ENCODE measurements at places on chromosomes 11 and 22.

DNA sequence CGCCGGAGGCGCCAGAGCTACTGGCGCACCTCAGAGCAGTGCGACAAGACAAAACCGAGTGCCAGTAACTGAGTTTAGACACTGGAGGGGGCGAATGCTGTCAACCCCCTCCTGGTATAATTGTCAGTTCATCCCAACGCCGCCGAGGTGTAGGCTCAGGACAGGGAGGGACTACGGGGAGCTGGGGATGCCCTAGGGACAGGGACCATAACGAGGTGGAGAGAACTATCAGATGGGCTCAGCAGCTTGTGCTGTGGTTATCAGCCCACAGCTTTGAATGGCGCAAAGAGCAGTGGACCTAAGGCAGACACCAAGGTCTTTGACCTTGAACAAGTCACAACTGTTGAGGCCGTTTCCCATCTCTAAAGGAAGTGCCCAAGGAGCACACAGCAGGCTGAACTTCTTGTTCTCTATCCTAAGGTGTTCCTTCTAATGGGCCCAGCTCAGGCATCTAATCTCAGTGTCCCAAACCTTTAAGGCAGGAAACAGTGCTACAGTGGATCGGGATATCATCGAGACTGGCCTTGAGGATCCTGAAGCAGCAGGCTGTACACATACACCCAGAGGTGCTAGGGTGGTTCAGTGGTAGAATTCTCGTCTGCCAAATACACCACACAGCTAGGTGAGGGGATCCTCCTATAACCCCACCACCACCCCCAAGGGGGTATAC, 958 bp upstream of the TUT1 start:
- no peak for DNase-seq

GRCh38 chr11:60069450-60069849, 13.0 kb downstream of the MS4A3 start:
- DNase-seq, result no peak

- DNase-seq, result no peak
Measured at GRCh38 chr11:62461740-62462507, 43.1 kb downstream of the SCGB1A1 start.

GRCh38 chr11:6655020-6655789, 404 bp downstream of the DCHS1 start:
- DNase-seq, result no peak

DNA sequence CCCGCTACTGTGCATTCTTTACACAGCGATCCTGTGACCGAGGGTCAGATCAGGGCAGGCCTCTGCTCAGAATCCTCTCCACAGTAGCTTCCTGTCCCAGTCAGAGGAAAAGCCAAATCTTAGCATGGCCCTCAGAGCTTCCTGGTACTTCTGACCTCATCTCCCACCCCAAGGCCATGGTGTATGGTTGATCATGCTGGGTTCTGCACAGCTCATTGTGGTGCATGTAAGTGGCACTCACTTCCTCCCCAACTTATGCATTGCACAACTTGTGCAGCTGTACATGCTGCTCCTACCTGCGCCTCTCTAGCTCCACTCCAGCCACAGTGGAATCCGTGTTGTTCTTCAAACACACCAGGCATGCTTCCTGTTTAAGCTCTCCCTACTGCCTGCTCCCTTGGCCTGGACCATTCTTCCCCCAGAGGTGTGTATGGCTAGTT, 20.3 kb downstream of the BMAL1 start:
- peak; percentile 41 for DNase-seq

- no peak for DNase-seq
Measured at GRCh38 chr11:74605403-74605802, 13.0 kb downstream of the POLD3 start.

DNA sequence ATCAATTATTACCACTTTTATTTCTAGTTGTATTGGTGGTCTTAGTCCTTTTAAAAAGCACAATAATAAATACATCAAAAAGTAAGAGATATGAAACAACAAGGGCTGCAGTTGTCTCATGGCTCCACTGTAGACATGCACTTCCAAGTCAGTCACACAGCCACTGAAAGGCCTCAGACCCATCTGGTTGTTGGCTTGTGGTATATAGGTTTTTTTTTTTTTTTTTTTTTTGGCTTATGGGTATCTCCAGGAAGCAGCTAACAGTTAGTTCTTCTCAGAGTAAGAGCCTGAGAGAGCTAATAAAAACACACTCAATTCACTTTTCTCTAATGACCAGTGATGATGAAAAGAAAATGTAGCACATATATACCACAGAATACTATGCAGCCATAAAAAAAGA, 6.0 kb upstream of the OR52E6 start:
- DNase-seq, result no peak

GRCh38 chr11:31652528-31652927, 143.0 kb downstream of the ELP4 start:
- DNase-seq, result no peak

DNA sequence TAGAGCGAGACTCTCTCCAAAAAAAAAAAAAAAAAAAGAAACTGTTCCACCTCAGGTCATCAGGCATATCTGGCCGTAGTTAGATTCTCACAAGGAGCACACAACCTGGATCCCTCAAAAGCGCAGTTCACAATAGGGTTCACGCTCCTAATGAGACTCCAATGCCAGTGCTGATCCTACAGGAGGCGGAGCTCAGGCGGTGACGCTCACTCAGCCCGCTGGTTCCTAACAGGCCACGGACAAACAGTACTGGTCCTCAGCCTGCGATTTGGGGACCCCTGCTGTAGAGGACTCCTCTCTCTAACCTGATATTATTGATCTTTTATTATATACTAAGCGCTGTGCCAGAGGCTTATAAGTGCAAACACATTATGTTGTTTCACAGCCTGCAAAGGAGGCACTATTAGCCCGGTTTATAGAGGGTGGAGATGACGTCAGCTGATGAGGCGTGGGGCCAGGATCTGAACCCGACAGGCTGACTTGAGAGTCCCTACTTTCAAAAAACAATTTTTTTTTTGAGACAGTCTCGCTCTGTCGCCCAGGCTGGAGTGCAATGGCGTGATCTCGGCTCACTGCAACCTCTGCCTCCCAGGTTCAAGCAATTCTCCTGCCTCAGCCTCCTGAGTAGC, 4.9 kb upstream of the MAFF start:
- peak; percentile 56 for DNase-seq

- DNase-seq, result no peak
Measured at GRCh38 chr11:44760917-44761550, 34.3 kb downstream of the TSPAN18 start.

GRCh38 chr22:21026783-21027692, 5.3 kb downstream of the SLC7A4 start:
- peak; percentile 53 for DNase-seq

DNA sequence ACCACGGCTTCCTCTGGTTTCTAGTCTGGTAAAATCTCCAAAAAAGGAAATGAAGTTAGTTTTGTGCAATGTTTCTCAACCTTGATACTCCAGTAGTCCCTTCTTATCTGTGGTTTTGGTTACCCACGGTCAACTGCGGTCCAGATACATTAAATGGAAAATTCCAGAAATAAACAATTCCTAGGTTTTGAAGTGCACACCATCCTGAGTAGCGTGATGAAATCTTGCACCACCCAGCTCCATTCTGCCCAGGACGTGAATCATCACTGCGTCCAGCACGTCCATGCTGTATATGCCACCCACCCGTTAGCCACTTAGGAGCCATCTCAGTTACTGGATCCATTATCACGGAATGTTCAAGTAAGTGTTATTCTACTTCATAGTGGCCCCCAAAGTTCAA, 117.0 kb downstream of the FBXO7 start:
- no peak for DNase-seq

DNA sequence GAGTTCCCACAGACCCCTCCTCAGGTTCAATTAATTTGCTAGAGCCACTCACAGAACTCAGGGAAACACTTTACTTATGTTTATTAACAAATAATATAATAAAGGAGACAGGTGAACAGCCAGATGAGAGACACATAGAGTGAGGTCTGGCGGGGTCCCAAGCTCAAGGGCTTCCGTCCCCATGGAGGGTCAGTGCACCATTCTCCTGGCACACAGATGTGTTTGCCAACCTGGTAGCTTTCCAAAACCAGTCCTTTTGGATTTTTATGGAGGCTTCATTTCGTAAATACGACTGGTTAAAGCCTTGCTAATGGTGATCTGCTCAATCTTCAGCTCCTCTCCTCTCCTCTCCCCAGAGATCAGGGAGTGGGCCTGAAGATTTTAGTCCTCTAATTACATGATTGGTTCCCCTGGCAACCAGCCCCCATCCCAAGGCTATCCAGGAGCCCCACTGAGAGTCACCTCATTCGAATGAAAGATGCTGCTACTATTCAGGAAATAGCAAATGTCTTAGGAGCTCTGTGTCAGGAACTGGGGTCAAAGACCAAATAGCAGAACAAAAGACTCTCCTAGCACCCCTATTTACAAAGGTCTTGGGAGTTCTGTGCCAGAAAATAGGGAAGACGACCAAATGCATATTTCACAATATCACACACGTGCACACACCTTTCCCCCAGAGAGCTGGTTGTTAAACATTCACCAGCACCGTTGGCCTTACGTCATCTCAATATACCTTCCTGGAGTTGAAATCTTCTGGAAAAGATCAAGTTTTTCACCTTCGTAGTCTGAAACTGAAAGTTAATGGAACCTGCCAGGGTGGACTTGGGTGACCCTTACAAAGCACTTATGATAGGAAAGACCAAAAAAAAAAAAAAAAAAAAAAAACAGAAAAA, 23.8 kb upstream of the CAPRIN1 start:
- DNase-seq, result peak; percentile 47

- no peak for DNase-seq
Measured at GRCh38 chr11:77506857-77507256, 33.0 kb upstream of the PAK1 start.

- no peak for DNase-seq
Measured at GRCh38 chr11:77318600-77318999, 17.1 kb upstream of the GDPD4 start.

GRCh38 chr11:45922425-45923082, at the start of gene LARGE2:
Gene LARGE2 (plus strand): TSS chr11:45922656. CDS start chr11:45922883, 227 bp downstream.
- peak; percentile 72 for DNase-seq

- DNase-seq, result peak; percentile 63
Measured at GRCh38 chr11:123654566-123655081, at the start of gene SCN3B. Gene SCN3B (minus strand): TSS chr11:123654624. CDS start chr11:123653801, 823 bp downstream.

DNA sequence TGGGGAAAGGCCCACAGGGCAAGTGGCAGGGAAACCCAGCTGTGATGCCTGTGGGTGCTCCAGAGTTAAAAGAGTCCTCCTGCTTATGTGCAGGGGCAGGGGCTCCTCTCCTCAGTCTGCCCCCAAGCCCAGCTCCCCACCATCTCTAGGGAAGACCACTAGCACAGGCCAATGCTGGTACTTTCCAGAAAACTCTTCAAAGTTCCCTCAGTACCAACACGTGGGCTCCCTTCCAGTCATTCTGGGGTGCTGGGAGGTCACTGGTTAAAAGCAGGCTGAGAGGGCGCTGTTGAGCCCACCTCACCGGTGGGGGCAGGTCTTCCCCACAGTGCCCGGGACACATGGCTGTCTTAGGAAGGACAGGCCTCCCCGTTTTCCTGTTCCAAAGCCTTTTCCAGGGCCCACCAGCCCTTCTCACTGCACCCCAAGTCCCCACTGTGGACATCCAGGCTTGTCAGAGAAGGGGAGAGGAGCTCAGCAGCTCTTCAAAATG, 154.6 kb downstream of the TRIM29 start:
- DNase-seq, result no peak

DNA sequence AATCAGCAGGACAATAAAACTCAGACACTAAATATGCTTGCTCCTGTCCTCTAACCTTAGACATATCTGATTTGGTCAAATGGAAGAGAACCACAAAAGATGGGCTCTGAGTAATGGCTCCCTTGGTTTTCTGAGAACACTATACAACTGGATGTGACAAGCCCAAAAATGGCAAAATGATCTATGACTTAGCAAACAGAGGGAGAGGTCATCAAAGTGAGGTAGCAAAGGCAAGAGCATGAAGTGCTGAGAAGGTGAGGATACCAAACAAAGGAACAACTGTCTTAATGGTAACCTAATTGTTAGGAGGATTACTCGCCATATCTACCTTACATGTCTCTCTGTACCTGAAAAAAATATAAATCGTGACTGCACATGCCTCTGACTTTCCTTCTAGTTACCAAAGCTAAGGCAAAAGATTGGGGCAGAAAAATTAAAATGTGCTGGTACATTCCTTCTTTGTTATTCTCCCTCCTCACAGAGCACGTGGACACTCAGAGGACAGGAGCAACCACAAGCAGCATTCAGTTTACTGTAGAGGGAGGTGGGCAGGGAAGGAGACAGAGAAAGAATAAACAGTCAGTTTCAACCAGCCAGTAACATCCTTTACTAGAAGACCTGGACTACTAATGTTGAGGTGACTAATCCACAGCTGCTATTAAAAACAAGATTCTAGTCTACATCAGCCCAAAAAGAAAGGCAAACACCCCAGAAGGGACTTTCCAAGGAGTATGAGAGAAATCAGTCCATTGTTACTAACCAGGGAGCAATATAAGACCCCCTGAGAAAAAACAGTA, 88.8 kb downstream of the AMBRA1 start:
- no peak for DNase-seq

All from NCI-H2029 (cell line).